ENCODE measurements at places on chromosomes 7 and 10.

GRCh38 chr7:2732388-2732787, 44.4 kb downstream of the AMZ1 start:
- DNase-seq, result no peak

- DNase-seq, result no peak
Measured at GRCh38 chr7:112616295-112616694, 135.5 kb downstream of the LSMEM1 start.

DNA sequence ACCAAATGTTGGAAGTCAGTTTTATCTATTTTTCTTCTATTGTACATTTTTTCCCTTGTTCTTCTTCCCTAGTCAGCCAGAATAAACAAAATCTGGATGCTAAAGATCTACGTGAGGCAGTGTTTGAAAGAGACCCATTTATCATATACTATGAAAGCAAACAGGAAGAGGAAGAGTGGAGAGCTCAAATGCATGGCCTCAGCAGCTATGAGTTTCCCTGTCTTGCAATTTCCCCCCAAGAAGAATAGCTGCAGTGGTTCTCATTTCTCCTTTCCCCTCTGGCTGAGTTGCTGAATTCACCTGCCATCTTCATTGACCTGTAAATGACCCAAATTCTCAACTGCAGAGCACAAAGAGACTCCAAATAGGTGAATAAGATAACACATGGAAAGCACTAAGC, 347.1 kb upstream of the NRP1 start:
- DNase-seq, result no peak

GRCh38 chr10:95664543-95664942, 8.0 kb upstream of the ALDH18A1 start:
- DNase-seq, result no peak

GRCh38 chr10:129854796-129855705, 109.0 kb downstream of the EBF3 start:
- no peak for DNase-seq

DNA sequence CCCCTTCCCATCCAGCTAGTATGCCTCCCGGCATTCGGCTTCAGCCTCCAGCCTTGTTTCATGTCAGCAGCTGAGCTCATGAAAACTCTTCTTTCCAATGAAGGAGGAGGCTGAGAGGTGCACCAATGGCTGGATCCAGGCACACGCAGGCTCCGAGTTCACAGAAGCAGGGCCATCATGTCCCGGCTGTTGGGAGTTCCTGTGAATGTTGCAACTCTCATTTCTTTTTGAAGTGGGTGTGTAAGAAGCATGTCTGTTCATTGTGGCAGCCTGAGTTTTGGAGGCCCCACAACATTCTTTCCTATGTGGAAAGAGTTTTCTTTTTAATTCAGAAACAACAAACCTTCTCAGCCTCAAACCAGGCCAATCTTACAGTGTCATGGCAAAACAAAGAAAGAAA, 89.7 kb downstream of the PTPRE start:
- no peak for DNase-seq

DNA sequence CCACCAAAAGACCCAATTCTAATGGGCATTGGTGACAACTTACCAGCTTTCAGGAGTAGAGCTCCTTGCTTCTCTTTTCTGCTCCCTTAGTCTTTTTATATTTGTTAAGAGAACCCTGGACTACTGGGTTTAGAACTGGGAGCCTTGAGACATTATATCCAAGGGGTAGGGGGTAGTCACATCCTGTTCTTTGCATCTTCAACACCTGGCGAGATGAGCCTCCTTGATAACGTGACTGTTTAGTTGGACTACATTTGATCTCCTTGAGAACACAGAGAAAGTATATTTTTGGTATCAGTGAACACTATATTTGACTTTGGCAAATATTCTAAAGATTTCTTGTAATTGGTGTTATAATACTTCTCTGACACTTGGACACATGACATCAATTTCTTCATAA, 9.0 kb upstream of the SMNDC1 start:
- no peak for DNase-seq

DNA sequence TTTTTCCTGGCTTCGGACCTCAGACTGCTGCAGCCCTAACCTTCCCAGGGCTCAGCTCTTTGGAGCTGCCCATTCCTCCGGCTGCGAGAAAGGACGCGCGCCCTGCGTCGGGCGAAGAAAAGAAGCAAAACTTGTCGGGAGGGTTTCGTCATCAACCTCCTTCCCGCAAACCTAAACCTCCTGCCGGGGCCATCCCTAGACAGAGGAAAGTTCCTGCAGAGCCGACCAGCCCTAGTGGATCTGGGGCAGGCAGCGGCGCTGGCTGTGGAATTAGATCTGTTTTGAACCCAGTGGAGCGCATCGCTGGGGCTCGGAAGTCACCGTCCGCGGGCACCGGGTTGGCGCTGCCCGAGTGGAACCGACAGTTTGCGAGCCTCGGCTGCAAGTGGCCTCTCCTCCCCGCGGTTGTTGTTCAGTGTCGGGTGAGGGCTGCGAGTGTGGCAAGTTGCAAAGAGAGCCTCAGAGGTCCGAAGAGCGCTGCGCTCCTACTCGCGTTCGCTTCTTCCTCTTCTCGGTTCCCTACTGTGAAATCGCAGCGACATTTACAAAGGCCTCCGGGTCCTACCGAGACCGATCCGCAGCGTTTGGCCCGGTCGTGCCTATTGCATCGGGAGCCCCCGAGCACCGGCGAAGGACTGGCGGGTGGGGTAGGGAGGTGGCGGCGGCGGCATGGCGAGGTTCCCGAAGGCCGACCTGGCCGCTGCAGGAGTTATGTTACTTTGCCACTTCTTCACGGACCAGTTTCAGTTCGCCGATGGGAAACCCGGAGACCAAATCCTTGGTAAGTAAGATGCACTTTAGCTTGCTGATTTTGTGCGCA, at the start of gene PLXDC2:
TSS of gene PLXDC2 (plus strand) at position 22 of the 820 bp plus-strand sequence.
- DNase-seq, result no peak

DNA sequence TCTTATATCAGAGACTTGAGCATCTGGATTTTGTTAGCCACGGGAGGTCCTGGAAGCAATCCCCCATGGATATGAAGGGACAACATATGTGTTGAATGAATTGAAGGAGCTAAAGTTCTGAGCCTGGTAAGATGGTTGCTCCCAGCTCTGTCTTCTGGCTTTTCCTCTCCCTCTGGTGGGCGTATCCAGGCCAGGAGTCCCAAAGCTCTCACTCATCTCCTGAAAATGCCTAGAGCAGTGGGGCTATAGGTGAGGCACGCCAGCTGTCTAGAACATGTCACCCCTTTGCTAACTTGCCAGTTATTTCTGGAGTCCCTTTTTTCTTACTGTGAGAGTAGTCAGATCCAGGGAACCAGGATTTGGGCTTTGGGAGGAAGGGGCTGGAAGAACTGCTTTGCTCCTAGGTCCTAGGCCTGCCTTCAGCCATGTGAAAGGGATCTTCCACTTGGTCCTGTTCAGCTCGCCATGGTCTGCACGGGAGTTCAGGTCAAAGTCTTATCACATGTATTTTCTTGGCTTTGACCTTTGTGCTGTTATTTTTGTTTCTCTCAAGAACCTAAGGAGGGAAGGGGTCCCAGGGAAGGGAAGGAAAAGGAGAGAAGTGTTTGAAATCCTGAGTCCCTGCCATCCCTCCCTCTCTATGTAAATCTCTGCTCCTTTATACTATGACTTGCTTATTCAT, 73.6 kb downstream of the MINPP1 start:
- no peak for DNase-seq

- DNase-seq, result no peak
Measured at GRCh38 chr7:98617960-98618418, 904 bp downstream of the NPTX2 start.

DNA sequence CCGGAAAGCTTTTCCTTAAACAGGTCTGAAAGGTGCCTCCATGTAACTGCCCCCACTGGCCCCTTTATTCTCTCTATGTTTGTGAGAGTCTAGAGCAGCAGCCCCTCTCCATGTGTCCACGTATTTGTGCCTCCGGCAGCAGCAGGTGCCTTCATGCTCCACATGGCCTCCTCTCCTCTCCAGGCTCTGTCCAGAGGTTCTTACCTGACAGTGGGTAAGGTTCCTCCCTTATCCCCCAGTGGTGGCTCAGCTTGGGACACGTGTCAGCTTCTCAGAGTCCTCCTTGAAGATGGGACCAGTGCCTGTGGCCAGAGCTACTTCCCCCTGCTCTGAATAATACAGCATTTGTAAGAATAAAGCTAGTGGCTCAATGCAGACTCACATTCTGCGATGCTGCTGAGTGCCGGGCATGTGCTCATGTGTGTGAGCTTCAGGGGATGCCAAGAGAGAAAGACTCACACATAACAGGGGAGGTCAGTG, 7.9 kb downstream of the CALML3 start:
- DNase-seq, result no peak

DNA sequence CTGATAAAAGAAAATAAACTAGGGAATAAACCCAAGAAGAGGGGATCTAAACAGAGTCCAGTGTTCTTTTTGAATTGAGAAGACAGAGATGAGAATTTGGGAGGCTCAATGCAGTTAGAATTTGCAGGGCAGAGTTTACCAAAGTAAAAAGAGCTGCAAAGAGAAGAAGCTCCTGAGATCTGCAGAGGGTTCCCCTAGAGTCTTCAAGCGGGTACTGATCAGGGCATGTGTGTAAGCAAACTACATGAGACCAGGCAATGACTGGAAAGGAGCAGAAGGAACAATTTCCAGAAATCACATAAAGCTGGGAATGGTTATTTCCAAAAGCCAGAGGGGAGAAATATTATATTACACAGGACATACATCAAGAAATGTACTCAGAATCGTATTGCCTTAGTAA, 58.1 kb upstream of the TES start:
- no peak for DNase-seq

- no peak for DNase-seq
Measured at GRCh38 chr7:95027234-95027872, 120.0 kb downstream of the PPP1R9A start.

- DNase-seq, result no peak
Measured at GRCh38 chr7:40058026-40058425, 76.4 kb downstream of the MPLKIP start.

- no peak for DNase-seq
Measured at GRCh38 chr7:18133921-18134320, 106.3 kb upstream of the PRPS1L1 start.

GRCh38 chr7:148835854-148836253, 48.2 kb downstream of the EZH2 start:
- DNase-seq, result no peak

DNA sequence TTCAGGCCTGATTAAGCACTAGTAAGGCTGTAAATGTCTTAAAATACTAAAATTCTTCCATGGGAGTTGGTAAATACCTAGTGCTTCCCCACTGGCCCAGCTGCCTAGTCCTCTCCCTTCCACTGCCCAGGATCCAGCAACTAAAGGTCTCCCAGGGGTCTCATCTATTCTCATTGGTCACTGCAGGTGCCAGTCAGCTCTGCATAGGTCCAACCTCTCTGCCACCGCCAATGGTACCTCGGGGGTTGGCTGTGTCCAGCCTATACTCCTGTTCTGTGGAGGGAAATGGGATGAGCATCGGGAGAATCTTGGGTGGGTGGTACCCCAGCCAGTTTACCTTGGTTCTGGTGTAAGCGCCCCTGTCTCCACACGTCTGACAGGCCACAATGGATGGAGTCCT, 6.1 kb upstream of the CREB5 start:
- no peak for DNase-seq

GRCh38 chr7:90484706-90485105, 15.3 kb downstream of the PTTG1IP2 start:
- no peak for DNase-seq

- no peak for DNase-seq
Measured at GRCh38 chr7:77866786-77867536, 68.4 kb downstream of the PHTF2 start.

GRCh38 chr10:98296524-98296923, 28.5 kb upstream of the LOXL4 start:
- no peak for DNase-seq

GRCh38 chr10:534047-534566, 155.4 kb downstream of the DIP2C start:
- DNase-seq, result no peak

DNA sequence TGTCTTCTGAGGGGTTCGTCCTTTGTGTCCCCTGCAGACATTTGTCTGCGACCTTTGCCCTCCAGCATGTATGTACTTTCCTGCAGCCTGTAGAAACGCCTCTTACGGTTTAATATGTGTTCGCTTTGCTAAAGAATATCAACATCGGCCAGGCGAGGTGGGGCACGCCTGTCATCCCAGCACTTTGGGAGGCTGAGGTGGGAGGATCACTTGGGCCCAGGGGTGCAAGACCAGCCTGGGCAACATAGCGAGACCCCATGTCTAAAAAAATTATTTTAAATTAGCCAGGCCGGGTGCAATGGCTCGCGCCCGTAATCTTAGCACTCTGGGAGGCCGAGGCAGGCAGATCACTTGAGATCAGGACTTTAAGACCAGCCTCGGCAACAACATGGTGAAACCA, 15.5 kb downstream of the ALKBH4 start:
- DNase-seq, result no peak

DNA sequence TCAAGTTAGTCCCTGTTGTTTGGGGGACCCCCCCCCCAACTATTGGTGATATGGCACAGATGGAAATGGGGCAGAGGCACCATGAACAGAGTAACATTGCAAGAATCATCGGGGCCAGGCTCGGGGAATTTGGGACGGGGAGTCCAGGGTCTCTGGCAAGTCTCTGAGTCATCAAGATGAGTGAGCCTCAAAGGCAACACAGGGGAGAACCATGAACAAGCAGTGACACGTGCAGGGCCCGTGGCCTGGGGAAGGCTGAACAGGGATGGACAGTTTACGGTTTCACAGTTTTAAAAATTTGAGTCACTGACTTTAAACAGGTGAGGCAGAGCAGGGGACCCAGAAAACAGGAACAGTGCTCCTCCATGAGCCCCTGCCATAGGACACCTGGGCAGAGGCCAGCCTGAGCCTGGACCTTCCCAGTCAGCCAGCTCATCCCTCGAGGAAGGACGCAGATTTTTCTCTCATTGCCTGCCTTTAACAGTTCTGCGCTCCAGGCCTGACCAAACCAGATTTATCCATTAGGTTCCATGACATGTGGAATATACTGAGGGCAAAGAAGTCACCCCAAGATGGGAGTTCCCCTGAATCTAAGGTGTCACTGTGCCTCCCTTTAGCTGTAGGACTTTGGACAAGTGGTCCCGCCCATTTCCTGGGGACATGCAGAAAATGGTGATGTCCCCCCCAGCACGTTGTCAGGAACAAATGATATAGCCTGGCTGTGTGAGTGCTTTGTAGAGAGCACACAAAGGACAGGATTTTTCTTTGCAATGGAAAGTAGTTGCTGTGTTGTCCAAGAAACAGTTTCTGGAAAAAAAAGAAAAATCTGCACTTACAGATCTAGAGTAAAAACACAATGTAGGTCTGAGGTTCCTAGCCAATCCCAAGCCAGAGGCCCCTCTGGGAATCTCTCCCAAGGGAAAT, 23.8 kb downstream of the CHST15 start:
- DNase-seq, result no peak

GRCh38 chr7:115340828-115341227, 418.9 kb downstream of the MDFIC start:
- DNase-seq, result no peak
